ENCODE measurements at places on chromosomes 1 and 21.

- no peak for DNase-seq
Observed at GRCh38 chr1:214514819-214515383, 36.5 kb downstream of the PTPN14 start.

DNA sequence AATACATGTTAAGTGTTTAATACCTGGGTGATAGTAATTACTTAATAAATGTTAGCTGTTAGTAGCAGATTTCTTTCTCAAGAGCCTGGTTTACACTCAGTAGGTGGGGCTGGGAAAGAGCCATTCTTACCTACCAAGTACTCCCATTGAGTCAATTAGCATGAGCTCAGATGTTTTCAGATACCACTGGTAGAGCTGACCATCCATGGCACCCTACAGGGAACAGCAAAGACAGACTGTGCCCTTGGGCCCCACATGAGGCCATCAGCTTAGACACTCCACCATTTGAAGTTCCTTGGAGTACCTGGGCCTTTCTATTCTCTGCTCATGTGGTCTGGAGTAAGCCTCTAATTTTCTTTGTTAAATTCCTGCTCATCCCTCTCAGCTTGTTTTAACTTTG lies 179.3 kb downstream of the CACNA1E start:
- DNase-seq, result no peak

DNA sequence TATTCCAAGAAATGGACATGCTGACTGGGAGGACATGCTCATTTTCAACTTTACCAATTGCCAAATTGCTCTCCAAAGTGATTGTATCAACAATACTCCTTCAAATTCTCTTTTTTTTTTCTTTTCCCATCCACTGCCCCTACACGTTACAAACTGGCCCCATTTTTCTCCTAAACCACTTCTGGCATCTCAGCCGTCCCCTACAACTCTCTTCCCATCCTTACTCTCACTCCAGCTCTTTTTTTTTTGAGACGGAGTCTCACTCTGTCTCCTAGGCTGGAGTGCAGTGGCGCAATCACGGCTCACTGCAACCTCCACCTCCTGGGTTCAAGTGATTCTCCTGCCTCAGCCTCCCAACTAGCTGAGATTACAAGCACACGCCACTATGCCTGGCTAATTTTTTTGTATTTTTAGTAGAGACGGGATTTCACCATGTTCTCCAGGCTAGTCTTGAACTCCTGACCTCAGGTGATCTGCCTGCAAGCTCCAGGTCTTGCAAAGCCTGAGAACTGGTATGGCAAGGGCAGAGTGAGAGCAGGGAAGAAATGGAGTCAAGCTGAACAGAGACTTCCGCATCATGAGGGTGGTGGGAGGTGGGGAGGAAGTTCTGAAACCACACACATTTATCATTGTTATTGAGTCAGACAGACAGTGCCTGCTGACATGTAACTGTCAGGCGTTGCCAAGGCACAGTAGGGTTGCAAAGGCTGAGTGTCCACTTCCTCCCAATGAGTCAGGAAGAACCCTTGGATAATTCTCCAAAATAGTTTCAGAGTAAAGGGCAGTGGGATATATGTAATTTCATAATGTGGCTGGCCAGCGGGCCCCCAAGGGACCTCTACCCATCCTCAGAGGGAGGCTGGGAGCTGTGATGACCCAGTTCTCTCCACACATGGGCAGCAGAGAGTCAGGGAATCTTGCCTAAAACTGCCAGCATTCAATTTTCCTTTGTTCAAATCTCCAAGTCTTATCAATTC lies 17.4 kb downstream of the CELA3A start:
- no peak for DNase-seq

- DNase-seq, result peak; percentile 95
Observed at GRCh38 chr1:154751690-154752089, 118.4 kb downstream of the KCNN3 start.

GRCh38 chr1:240344918-240345317 lies 253.2 kb downstream of the FMN2 start:
- DNase-seq, result no peak

DNA sequence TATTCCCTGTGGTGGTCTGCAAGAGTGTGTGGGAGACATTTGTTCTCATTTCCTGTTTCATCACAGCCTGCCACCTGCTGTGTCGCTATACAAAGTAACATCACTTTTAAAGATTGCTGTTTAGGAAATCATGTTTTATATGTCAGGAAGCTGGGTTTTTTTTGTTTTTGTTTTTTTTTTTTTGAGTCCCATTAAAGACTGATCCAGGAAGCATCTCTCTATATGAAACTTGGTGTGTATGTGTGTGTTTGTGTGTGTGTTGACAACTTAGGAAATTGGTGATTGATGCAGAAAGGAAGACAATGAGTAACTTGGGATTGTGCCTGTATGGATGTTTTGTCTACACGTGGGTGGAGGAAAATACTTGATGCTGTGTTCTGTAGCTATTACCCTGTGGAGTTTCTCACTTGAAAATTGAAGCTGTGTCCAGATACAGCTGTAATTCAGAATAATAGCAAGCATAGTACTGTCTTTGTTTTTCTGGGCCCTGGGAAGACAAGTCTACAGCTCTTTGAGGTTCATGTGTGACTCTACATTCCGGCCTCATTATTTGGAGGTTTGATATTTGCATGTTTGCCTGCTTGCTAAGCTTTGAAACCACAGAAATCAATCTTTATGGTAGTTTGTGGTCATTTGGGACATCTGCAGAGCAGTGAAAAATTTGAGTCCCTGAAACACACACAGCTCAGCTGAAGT lies 47.9 kb downstream of the LAMC1 start:
- DNase-seq, result peak; percentile 28

DNA sequence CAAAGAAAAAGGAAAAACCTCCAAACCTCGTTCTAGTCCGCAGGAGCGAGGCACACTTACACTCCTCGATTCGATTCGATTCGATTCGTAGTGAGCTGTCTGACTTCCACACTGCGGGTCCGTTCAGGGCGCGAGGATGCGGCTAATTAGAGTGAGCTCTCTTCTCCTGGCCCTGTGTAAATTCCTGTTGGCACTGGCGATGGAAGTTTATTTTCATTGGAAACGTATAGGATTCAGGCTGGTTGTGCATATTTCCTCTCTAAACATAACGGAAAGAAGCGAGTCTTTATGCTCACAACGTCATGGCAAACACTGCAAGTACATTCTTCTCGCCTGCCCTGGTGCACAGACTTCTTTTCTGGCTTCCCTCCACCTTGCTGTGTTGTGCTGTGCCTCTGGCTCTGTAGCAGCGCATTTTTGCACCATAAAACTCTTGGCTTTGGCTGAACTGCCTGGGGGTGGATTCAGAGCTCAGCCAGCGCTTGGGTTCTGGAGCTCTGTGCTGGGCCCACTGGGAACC lies 2.7 kb downstream of the HUNK start:
- no peak for DNase-seq

- no peak for DNase-seq
Observed at GRCh38 chr1:169995993-169996392, 78.5 kb downstream of the KIFAP3 start.

- no peak for DNase-seq
Observed at GRCh38 chr1:19683351-19683750, 18.7 kb downstream of the HTR6 start.

- DNase-seq, result peak; percentile 31
Observed at GRCh38 chr1:59290193-59290949, 6.5 kb upstream of the FGGY start.

- peak; percentile 99 for DNase-seq
Observed at GRCh38 chr1:109984456-109985246, at the start of gene AHCYL1. TSS of gene AHCYL1 (plus strand) at chr1:109984765. CDS start at chr1:109985053, 288 bp downstream.

DNA sequence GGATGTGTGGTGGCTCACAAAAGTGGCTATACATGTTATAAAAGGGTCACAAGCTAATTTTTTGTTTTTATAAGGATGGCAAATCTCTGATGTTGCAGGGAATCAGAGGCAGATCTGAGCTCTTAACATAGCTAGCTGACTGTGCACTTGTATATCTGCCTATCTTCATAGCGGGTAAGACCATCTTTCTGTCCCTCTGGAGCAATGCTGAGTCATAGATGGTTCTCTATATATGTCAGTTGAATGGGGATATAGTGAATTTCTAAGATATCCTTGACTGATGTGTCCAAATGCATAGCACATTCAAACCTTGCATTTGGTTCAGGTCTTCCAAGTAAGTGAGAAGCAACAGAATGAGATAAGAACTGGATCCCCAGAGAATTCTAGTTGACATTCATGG lies 272.6 kb upstream of the PROX1 start:
- no peak for DNase-seq

DNA sequence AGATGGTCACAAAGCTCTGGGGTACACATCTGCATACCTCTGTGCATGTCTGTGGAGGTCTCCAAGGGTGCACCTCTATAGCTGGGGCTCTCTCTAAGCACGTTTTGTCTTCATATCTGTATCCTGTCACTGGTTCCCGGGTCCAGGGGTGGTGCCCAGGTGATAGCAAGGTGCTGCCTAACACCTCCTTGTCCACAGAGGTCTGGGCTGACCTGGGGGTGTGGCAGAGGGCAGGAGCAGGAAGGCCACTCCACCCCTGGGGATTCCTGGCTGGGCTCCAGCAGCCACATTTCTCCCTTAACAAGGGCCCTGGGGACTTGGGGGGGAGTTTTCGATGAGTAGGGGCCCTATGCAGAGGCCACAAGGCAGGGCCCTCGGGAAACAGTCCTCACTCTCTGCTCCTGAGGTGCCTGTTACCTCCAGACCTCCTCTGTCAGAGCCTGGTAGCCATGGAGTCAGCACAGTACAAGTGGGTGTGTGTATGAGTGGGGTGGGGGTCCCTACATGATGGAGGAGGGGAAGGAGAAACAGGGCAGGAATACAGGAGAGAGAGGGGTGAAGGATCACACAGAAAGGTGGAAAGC lies 7.0 kb upstream of the CDCP2 start:
- DNase-seq, result no peak

DNA sequence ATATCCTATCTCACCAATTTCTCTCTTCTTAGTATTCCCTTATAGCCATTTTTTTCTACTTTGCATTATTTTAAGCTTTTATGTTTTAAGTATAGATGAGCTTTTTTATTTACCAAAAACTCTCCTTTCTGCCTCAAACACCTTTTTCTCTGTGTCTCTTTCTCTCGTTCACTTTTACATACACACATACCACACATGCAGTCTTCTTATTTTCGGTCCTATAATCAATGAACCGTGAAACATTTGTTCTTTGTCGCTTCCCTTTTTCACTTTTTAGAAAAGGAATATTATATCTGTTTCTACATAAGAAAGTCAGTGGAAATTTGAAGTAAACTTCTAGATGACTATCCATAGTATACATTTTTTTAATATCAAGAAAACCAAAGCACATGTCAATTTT lies 183.2 kb downstream of the MRPL39 start:
- DNase-seq, result no peak

- DNase-seq, result no peak
Observed at GRCh38 chr1:164051782-164052181, 507.2 kb upstream of the PBX1 start.

- no peak for DNase-seq
Observed at GRCh38 chr1:186155594-186155993, 219.5 kb downstream of the TPR start.

GRCh38 chr1:239739919-239740318 lies 351.8 kb upstream of the FMN2 start:
- DNase-seq, result no peak

GRCh38 chr1:221164951-221165838 lies 286.0 kb downstream of the HLX start:
- DNase-seq, result no peak

- DNase-seq, result no peak
Observed at GRCh38 chr1:72037745-72038343, 244.5 kb downstream of the NEGR1 start.

DNA sequence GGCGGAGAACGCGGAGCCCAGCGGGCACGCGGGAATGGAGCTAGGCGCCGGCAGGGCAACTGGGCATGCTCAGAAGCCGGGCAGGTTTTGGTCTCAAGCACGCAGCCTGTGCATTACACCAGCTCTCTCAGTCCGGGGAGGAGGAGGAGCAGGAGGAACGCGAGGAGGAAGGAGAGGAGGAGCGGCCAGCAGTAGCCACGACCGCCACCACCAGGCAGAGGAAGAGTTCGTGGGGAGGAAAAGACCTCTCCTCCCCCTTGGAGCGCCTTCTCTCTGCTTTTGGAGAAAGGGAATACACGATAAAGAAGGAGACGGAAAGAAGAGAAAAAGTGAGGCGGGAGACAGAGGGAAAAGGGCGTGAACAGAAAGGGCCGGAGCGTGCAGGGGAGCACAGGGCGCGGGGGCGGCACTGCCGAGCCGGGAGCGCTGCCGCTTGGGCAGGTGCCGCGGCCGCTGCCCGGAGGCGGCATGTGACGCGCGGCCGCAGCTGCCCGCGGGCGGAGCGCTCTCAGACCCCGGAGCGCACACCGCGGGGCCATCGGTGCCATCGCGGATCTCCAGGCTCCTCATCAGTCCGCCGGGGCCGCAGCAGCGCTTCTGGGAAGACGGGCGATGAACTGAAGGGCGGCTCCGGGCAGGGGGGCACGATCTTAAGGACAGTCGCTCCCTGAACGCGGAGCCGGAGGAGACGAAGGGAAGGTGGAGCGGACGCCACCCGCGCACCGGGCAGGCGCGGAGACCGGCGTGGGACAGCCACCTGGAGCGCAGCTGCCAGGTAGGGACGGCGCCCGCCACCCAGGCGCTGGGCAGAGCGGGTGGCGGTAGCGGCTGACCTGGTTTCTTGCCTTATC lies at the start of gene CHRM3:
CHRM3 (plus strand) TSS at position 116 of the 851 bp plus-strand sequence. CDS start 520,884 bp downstream, outside the sequence.
- DNase-seq, result no peak

DNA sequence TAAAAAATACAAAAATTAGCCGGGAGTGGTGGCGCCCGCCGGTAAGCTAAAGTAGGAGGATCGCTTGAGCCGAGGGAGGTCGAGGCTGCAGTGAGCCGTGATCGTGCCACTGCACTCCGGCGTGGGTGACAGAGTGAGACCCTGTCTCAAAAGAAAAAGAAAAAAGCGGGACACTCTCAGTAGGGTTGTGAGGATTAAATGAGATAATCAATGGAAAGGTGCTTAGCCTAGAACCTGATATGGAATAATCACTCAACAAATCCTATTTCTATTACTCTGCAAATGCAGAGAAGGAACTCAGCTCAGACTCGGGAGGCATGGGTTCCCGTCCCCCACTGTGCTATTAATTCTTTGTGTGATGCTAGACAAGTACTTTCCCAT lies 529 bp upstream of the LUZP1 start:
- DNase-seq, result no peak

DNA sequence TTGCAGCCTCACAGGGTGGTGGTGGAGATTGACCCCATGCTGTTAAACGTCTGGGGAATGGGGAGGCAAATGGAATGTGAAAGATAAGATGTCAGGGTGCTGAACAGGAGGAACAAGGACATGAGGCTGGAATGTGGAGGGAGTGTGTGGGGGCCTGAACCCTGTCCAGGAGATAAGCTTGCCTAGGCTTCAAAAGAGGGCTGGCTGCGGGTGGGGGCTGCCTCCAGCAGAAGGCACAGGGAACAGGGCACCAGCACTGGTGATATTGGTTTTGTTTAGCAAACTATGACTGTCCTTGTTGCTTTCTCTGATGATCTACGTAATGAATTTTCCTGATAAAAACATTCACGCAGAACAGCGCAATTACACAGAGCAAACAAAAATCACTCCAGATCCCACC lies 52.4 kb upstream of the LRP8 start:
- DNase-seq, result no peak

DNA sequence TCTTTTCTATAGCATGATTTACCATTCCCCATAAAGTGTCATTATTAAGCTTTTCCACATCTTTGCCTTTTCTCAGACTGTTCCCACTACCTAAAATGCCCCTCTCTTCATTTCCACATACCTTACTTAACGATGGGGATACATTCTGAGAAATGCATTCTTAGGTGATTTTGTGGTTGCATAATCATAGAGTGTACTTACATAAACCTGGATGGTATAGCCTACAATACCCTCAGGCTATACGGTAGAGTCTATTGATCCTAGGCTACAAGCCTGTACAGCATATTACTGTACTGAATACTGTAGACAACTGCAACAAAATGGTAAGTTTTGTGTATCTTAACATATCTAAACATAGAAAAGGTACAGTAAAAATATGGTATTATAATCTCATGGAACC lies 54.8 kb upstream of the MUTYH start:
- DNase-seq, result no peak
